ENCODE measurements at places on chromosomes 4 and X.

- peak overlapping the region; percentile 75 for H3K4me3 ChIP-seq
- no peaks in the 10 kb centered on the region for H3K36me3 ChIP-seq
- H3K4me1 ChIP-seq, result peaks cover 6% of the 10 kb centered on the region
- H3K27ac ChIP-seq, result peak overlapping the region; percentile 8
- no peak for DNase-seq
These were observed 104.4 kb downstream of the ADRA2C start for GRCh38 chr4:3870567-3870962.

GRCh38 chr4:130636486-130636885, 1540.5 kb downstream of the C4orf33 start:
- H3K27ac ChIP-seq, result no peak overlapping the region
- H3K4me3 ChIP-seq, result no peak overlapping the region
- no peak for DNase-seq
- H3K36me3 ChIP-seq, result peaks cover 6% of the 10 kb centered on the region

GRCh38 chr4:175066923-175067627, 148.9 kb downstream of the ADAM29 start:
- no peak overlapping the region for H3K4me3 ChIP-seq
- H3K36me3 ChIP-seq, result no peaks in the 10 kb centered on the region
- no peak overlapping the region for H3K27ac ChIP-seq
- H3K27me3 ChIP-seq, result peaks cover 3% of the 10 kb centered on the region
- H3K4me1 ChIP-seq, result no peaks in the 10 kb centered on the region

DNA sequence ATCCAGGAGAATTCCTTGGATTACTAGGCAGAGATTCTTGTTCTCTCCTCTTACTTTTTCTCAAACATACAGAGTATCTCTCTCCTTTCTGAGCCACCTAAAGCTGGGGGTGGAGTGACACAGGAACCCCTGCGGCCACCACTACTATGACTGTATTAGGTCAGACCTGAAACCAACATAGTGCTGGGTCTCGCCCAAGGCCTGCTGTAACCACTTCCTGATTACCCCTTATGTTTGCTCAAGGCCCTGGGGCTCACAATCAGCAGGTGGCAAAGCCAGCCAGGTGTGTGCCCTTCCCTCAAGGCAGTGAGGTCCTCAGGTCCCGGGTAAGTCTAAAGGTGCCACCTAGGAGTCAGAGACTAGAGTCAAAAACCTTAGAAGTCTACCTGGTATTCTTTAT, 166.4 kb downstream of the PARM1 start:
- no peaks in the 10 kb centered on the region for H3K27me3 ChIP-seq
- no peaks in the 10 kb centered on the region for H3K4me1 ChIP-seq
- no peak overlapping the region for H3K27ac ChIP-seq
- no peak overlapping the region for H3K4me3 ChIP-seq

DNA sequence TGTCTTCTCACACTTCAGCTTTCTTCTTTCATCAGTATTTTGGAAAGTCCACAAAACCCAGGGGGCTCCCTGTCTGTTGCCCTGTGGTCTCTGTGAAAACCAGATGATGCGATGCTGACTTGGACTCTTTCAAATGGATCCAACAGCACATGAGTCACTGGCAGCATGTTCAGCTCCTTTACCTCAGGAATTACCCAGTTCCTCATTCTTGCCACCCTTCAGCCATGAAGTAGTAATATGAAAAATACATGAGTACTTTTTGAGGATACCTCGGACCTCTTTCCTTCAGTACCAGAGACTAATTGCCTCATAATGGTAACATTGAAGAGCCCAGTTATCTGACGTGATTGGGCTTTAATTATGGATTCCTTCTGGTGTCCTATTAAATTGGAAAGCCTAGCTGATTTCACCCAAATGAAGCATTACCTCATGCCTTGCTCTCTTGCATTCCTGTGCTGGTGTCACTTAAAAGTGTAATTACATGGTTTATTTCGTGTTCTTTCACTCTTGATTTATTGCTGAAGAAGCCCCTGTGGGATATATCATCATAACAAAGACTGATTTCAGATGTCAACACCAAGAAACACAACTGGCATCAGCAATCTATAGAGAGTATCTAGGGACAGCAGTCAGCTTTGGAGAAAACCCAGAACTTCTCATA, 63.4 kb downstream of the NFKB1 start:
- no peaks in the 10 kb centered on the region for H3K4me1 ChIP-seq
- H3K36me3 ChIP-seq, result no peaks in the 10 kb centered on the region
- no peak overlapping the region for H3K4me3 ChIP-seq
- no peaks in the 10 kb centered on the region for H3K27me3 ChIP-seq

DNA sequence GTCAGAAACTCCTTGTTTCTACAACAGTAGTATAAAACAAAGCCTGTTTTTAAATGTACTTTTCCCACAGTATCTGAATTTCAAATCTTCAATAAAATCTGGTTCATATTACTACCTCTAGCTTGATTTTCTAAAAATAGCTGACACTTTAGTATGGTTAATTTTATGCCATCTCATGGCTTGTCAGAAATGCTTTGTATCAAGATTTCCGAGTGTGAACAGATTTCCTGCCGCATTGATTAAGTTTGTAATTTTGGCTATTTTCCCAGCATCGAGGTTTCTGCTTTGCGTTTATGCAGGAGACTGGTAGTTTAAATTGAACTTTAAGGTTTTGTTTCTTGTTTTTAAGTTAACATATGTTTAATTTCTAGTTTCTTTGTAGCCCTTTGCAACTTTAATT, 44.2 kb downstream of the CLCN3 start:
- DNase-seq, result no peak
- H3K36me3 ChIP-seq, result peaks cover 49% of the 10 kb centered on the region
- peaks cover 31% of the 10 kb centered on the region for H3K4me1 ChIP-seq
- no peak overlapping the region for H3K27ac ChIP-seq
- H3K27me3 ChIP-seq, result peaks cover 3% of the 10 kb centered on the region

DNA sequence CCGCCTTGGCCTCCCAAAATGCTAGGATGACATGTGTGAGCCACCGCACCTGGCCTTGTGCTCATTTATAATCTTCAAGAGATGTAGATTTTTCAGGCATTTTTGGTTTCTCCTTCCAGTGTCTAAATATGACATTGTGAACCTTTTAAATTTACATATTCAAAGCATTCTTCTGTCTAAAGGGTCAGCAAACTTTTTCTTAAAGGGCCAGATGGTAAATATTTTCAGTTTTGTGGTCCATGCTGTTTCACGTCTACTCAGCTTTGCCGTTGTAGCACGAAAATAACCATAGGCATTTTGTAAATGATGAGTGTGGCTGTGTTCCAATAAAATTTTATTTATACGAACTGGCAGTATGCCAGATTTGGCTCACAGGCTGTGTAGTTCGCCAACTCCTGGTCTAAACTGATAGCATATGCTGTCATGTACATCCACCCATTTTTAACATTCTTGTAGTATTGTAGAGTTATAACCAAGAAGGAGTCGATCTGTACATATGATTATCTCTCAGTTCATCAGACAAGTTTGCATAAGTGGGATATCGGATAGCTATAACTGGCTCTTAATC, 12.7 kb upstream of the GCNA start:
- H3K4me3 ChIP-seq, result no peak overlapping the region
- H3K36me3 ChIP-seq, result peaks cover 65% of the 10 kb centered on the region
- no peak for DNase-seq
- H3K4me1 ChIP-seq, result no peaks in the 10 kb centered on the region
- H3K27me3 ChIP-seq, result no peaks in the 10 kb centered on the region
- no peak overlapping the region for H3K27ac ChIP-seq

- H3K27ac ChIP-seq, result no peak overlapping the region
- H3K4me1 ChIP-seq, result peaks cover 6% of the 10 kb centered on the region
- H3K27me3 ChIP-seq, result no peaks in the 10 kb centered on the region
- no peak for DNase-seq
These were observed 16.9 kb upstream of the PHEX start for GRCh38 chrX:22015139-22015750.

- H3K27ac ChIP-seq, result no peak overlapping the region
- no peaks in the 10 kb centered on the region for H3K4me1 ChIP-seq
- no peak for DNase-seq
- no peak overlapping the region for H3K4me3 ChIP-seq
- H3K27me3 ChIP-seq, result peaks cover 11% of the 10 kb centered on the region
These were observed 53.2 kb downstream of the SORBS2 start for GRCh38 chr4:185758807-185759206.

DNA sequence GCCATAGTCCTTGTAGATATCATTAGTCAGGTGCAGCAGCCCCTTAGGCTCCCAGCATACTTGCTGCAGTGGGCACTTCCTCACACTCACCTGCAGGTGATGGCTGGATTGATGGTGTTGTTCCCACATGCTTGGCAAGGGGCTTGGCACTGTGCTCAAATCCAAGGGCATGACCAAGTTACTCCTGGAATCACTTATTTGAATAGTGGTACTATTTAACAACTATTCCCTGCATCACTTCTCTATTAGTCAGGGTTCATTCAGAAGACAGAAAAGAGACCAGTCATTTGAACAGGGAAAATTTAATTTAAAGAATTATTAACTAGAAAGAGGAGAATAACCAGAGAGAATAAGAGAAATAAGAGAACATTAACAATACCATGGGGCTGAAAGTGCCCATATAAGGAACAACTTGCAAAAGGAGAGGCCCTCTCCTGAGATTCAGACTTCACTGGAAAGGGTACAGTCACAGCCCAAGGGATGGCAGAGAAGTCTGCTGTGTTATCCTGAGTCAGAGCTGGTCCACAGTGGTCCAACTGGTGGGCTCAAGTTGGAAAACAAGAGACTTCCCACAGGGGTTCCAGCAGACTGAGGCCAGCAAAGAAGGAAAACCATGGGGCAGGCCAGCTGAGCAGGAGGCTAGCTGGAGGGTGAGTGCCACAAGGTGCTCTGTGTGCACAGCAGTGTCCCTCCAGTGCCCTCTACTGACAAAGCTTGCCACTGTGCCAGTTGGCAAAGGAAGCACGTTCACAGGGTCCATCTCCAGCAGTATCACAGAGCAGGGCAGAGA, 9.8 kb downstream of the SPP1 start:
- no peaks in the 10 kb centered on the region for H3K4me1 ChIP-seq
- H3K27ac ChIP-seq, result no peak overlapping the region
- H3K4me3 ChIP-seq, result no peak overlapping the region
- DNase-seq, result peak; percentile 46

DNA sequence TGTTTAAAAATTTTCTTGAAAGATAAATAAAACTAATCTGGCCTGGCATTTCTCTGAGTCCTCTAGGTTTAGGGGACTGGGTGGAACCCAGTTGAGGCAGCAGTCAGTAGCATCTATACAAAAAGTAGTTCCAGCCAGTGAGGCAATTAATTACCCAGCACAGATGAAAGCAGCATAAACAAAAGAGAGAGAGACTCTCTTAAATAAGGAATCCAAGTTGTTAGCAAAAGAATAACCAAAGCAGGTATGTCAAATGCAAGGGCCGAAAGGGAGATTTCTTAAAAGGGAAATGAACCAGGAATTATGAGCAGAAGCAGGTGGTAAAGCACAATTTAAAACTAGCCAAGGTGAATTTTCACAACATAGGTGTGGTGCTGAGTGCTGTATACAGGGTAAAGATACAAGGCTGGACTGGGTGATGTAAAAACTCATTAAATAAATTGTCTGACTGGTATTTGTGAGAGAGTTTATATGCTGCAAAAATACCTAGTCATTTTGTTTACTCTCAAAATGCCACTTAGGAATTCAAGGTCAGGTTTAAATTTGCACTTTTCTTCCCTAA, 94.6 kb upstream of the GALNT7 start:
- no peaks in the 10 kb centered on the region for H3K27me3 ChIP-seq
- H3K4me1 ChIP-seq, result peaks cover 11% of the 10 kb centered on the region
- no peak overlapping the region for H3K27ac ChIP-seq
